ENCODE measurements at places on chromosomes 2 and 18.

DNA sequence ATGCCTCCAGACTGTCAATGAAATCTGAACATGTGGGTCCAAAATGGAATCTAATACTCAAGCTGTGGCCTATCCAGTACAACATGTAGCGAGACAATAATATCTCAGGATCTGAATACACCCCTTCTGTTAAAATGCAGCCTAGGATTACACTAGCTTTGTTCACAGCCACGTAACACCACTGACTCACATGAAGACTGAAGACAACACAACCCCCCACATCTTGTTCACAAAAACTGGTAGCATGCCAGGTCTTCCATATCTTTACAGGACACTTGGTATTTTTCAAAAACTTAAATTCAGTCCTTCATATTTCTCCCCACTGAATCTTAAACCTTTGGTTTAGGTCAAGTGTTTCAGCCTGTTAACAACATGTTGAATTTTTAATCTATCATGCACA lies 84.2 kb downstream of the SLC8A1 start:
- no peak for DNase-seq

GRCh38 chr2:80420530-80421208 lies 116.1 kb upstream of the LRRTM1 start:
- DNase-seq, result no peak

GRCh38 chr2:105376789-105377240 lies 22.0 kb downstream of the FHL2 start:
- DNase-seq, result no peak

DNA sequence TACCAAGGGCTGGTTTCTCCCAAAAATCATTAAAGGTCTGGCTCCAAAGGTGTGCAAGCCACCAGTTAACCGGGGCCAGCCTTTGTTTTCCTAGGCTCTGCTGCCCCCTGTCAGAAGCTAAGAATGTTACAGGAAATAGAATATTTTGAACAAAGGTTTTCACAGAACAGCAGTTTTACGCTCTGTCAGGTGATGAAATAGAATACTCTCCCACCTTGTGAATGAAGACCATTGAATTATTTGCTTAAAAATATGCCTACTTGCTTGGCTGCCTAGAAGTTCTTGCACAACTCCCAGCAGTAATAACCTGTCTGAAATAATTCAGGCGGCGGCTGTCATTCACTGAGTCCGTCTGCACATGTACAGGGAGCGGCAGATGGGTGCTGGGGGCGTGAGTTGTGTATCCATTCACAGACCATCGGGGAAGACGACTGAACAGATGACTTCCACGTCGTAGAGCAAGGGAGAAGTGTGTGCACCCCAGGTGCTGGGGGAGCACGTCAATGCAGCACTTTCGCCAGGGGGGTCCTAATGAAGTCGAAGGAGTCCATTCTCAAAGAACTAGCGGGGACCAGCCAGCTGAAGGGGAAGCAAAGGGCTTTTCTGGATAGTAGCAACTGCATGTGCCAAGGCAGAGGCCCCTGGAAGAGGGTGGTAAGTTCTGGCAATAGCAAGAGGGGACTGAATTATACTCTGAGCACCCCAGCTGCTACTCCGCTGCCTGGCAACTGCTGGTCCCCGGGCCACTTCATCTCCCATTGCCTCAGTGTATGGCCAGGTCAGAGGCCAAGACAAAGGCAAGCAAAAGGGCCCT lies 56.1 kb downstream of the SF3B1 start:
- peak; percentile 78 for DNase-seq

DNA sequence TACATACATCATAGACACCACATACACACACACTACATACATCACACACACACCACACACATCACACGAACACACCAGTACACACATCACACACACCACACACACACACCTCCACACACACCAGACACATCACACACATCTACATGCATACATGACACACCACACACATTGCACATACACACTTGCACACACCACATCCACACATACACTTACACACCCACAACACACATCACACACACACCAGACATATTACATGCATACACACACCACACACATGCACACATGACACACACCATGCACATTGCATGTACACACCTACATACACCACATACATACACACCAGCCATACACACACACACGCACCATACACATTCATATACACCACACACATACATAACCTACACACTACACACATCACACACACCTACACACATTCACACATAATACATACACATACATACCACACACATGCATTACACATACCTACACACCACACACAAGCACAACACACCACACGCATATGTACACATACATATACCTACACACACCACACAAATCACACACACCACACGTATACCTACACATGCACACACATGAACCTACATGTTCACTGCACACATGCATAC lies 156.5 kb downstream of the NDUFA10 start:
- DNase-seq, result peak; percentile 4

GRCh38 chr2:37388074-37388473 lies 43.6 kb downstream of the QPCT start:
- DNase-seq, result no peak

DNA sequence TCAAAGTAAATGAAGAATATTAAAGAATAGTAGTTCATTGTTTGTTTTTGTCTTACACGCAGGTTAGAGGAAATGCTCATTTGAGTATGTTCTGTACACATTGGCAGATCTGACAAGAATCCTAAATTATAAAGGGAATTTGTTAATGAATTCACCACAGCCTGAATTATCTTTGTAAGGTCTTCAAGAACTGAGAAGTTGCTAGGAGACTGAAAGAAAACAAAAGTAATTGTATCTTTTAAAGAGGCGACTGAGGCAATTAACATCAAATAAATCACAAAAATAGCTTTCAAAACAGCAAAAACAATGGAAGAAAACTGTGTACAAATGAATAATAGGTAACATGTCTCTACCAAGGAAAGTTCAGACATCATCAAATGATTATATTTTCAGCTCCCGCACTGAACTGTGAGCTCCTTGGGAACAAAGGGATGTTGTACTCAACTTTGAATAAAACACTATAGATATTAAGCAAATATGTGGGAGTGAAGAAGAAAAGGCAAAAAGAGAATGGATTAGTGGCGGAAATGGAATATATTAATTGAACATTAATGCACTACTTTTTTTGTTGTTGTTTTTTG lies 51.7 kb upstream of the ATIC start:
- DNase-seq, result no peak

GRCh38 chr2:96940980-96941775 lies 45.2 kb downstream of the FAM178B start:
- no peak for DNase-seq

GRCh38 chr2:131493199-131493968 lies 1.2 kb upstream of the MZT2A start:
- DNase-seq, result no peak

GRCh38 chr2:133573491-133574162 lies 5.4 kb upstream of the NCKAP5 start:
- DNase-seq, result no peak

DNA sequence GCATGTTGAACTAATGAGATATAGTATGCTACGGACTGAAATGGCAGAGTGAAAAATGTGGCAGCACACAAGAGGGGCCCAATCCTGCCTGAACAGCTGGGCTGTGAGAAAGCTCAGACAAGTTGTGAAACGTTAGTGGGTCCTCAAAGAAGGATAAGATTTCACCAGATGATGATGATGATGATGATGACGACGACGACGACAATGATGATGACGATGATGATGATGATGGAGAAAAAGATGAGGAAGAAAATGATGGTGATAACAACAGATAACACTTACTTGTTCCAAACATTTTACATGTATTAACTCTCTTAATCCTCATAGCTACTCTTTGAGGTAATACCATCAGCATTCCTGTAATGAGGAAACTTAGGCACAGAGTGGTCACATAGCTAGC lies 94.2 kb downstream of the WDPCP start:
- DNase-seq, result no peak

DNA sequence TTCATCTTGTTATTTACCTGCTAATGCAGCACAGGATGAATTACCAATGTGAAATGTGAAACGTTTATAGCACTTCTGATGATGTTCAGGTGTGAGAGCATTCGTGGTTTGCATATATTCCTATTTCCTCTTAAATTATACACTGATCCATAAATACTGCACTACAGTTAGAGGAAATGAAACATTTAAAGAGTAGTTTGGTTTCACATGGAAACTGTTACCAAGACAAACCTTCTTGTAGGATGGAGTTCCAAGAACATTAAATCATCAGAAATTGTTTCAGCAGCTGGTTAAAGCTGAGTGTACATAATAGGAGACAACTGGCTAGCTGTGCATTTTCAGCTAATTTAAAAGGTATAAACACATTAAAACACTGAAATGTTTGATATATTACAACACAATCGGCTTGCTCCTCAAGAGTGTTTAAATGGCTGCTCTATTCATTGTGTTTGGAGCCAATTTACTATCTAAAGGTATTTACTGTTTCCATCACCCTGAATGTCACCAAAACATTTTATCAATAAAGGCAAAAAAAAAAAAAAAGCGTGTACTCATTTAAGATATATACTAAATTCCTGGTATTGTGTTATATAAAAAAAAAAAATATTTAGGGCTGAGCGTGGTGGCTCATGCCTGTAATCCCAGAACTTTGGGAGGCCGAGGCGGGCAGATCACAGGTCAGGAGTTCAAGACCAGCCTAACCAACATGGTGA lies 100.6 kb downstream of the DYM start:
- DNase-seq, result no peak

DNA sequence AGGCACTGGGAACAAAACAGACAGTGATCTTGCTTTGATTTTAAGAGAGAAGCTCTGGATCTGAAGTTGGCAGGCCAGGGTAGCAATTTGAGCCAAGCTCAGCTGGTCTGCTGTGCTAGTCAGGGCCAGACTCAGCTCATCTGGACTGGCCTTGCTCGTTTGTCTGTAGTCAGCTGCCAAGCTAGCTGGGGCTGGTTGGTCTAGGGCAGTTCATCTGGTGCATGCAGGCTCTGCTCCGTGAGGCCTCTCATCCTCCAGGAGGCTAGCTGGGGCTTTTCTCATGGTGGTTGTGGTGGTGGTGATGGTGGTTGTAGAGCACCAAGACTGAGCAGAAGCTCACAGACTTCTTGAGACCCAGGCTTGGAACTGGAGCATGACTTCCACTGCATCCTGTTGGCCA lies 10.3 kb downstream of the FBLN7 start:
- DNase-seq, result peak; percentile 44

DNA sequence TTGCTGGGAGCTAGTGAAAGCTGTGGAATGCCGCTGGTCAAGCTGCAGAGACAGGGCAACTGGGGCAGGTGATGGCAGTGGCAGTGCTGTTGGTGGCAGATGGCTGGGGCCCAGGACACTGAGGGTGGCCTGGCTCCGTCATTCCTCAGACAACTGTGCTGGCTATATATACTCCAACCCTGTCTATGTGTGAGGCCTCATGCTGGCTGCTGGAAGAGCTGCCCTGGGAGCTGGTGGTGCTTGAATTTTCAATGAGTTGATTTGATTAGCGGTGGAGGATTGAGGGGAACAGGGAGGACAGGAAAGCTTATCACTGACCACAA lies 66.5 kb upstream of the TMEM200C start:
- DNase-seq, result no peak

DNA sequence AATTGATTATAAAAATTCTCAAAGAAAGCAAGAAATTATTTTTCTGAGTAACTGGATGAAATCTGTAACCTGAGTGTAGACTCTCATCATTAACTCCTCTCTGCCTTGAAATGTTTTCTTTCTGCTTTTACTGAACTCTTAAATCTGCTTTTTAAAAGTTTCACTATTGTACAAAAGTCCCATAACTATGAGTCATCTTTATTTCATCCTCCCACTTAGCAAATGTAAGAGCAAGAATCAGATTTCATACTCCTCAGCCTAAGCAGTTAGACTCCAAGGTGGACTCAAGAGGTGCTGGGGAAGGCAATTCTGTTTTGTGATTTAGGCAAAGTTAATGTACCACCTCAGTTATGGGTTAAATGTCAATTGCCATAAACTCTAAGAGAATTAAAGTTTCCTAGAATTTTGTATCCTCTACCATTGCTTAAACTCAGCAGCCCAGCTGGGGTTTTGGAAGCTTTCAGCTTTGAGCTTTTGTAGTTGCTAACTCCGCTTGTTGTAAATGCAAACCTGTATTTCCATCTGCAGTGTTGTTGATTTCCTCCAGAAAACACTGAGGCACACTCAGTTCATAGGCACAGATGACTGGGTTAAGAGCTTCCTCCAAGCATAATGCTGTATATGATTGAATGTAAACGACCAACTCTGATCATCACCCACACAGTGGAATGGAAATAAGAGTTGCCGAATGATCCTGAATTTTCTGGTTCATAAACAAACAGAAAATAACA lies 268.8 kb downstream of the ARHGAP15 start:
- DNase-seq, result no peak

All from activated CD8-positive, alpha-beta memory T cell treated with anti-CD3 and anti-CD28 coated beads for 24 hours (primary cell).